ENCODE measurements at places on chromosomes 4 and X.

- DNase-seq = no peak
Observed at GRCh38 chrX:23637187-23637586, 30.1 kb upstream of the PRDX4 start.

DNA sequence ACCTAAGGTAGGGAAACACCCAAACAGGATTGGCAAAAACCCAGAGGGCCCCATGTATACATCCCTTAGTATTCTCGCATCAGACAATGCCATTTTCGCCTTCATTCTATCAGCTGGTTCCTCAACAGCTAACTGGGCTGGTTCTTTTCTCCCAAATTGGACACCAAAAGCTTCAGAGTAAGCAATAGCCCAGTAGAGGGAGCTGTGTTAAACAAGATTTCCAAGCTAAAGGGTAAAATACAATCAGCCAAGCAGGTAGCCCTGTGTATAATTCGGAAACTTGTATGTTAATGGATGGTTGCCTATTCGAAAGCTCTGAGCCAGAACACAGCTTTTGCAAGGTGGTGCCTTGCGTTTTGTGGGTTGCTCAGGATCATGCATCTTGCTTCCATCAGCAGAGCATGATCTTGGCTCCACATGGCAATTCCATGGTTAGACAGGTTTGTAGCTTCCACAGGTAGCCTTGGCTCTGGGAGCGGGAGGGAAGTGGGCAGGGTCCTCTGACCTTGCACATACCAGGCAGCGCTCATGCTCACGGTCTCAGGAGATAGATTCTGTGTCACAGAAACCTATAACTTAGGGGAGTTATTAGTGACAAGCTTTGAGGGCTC, 115.2 kb upstream of the LNX1 start:
- no peak for DNase-seq

- DNase-seq = no peak
Observed at GRCh38 chrX:16771483-16772398, 14.5 kb upstream of the TXLNG start.

GRCh38 chrX:72621163-72621562, 48.5 kb upstream of the HDAC8 start:
- no peak for DNase-seq

- DNase-seq = no peak
Observed at GRCh38 chrX:74234818-74235217, 69.2 kb upstream of the ZCCHC13 start.
